ENCODE measurements at places on chromosomes 12 and 14.

DNA sequence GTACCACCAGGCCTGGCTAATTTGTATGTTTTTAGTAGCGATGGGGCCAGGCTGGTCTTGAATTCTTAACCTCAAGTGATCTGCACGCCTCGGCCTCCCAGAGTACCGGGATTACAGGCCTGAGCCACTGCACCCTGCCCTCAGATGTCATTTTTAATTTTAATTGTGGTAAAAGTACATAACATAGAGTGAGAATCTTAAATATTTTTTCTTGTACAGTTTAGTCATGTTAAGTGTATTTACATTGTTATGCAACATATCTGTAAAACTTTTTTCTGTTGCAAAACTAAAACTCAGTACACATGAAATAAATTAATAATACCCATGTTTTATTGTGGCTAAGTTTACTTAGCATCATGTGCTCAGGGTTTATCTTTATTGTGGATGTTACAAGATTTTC is 231.4 kb downstream of the ALG10 start:
- DNase-seq, result no peak

DNA sequence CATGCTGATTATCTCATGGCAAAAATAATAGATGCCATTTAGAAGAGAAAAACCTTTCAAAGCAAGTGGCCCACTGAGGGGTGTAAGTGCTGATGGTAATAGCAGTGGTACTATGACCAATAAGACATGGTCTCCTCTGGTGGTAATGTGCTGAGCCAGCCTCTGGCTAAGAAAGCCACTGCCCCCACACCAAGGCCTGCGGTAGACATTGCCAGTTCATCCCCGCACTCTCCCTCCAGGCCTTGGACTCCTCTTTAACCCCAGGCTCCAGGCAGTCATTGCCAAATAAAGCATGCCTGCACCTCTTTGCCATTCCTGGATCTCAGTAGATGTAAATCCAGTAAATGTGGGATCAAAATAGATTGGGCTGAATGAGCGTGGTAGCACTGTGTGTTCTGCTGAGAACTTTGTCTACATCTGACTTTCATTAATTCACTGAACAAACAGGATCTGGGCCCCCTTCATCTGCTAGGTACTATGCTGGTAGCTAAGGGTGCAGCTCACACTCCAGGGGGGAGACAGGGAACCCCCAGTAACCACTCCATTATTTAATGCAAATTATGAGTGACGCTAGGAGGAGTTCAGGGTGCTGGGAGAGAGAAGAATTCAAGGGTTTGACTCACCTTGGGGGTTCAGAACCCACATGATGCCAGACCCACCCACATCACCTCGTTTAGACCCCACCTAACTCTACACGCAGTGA is 89.3 kb downstream of the BCL11B start:
- no peak for DNase-seq

GRCh38 chr12:52215587-52216031 is 17.4 kb upstream of the KRT7 start:
- no peak for DNase-seq

DNA sequence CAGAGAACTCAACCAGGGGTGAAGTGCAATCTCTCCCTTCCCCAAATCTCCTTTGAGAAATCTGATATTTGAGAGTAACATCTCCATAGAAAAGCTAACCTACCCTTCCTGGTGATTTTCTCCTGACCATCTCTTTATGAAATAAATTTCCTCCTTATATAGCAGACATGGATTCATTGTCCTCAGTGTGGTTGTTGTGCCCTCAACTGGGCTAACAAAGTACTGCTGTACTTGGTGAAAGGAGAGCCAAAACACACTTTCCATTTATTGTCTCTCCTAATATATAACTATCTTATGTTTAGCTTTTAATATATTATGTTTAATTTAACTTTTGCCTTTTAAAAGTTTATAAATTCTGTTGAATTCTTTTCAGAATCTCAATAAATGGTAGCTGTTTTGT is 65.1 kb upstream of the SLCO1B1 start:
- DNase-seq, result no peak

- DNase-seq, result no peak
Measured at GRCh38 chr14:75456997-75457335, 29.1 kb downstream of the JDP2 start.

DNA sequence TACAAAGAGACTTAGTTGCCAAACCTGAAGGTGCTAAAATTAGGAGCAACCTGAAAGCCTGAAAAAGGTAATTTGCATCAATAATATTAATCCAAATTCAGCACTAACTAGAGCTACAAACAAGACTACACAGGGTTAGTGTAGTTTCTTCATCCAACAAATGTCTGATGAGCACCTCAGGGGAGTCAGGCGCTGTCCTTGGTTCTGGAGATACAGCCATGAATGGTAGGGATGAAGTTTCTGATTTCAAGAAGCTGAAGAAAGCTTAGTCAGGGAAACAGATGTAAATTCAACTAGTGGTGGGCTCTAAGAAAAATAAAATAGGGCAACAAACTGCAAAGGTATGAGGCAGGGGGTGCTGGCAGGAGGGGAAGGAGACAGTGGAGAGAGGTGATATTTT is 266.3 kb downstream of the GLT1D1 start:
- DNase-seq, result no peak

DNA sequence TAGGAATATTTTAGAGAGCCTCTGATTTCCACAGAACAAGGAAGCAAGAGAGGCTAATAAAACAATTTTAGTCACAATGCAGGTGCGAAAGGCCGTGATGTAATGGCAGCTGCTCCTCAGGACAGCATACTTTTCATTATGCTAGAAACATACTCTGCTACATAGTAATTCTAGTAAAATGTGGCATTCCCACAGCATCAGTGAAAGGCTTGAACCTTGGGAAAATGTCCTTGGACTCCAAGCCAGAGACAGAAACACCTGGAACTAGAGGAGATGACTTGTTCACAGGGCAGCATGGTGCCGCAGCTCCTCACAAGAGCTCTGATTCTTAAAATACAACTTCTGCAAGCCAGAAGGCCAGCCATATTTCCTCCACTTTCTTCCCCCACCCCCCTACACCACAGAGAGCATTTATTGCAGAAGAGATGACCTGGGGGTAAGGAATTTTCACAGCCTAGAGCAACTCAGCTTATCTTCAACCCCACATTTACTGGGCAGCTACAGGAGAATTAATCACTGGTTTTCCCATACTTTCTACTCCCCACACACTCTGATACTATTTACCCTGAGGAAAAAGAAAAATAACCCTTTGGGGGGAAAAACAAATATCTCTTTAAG is 15.8 kb downstream of the ABCC9 start:
- no peak for DNase-seq

DNA sequence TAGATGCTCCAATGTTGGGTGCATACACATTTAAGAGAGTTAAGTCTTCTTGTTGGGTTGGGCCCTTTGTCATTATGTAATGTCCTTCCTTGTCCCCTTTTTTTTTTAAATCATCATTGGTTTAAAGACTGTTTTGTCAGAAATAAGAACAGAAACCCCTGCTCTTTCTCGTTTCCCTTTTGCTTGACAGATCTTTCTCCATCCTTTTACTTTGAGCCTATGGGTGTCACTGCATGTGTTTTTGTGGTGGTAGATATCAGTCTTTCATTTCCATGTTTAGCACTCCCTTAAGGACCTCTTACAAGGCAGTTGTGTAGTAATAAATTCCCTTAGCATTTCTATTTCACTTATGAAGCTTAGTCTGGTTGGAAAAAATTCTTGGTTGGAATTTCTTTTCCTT is 47.4 kb downstream of the RTN1 start:
- no peak for DNase-seq

GRCh38 chr12:50828886-50829285 is 13.8 kb upstream of the TMPRSS12 start:
- DNase-seq, result no peak

DNA sequence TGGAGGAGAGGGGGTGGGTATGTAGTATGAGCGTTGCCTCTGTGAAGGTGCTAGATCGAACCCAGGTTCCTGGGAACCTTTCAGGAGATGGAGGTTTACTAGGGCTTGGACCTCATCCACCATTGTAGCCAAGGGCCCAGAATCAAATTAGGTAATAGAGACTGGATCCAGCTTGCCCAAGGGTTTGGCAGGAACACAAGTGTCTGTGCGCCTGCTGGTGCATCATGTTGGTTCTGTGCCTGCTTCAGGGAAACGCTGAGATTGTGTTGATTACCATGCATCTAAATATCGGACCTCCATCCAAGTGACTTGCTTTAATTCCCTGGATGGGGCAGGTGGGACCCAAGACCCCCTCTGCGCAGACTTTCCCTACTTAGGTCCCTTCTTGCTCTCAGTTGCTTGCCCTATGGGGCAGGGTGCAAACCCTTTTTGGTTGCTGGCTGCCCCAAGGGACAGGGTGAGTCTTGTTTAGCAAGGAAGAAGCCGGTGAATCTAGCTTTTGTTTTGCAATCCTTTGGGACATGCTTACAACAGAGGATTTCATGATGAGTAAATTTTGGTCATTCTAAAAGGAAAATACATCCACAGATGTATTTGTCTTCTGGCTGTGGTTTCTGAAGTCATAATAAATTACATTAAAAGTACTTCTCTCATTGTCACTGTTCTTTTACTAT is 189.8 kb upstream of the PRICKLE1 start:
- DNase-seq, result no peak

Data from stimulated activated CD8-positive, alpha-beta memory T cell treated with anti-CD3 and anti-CD28 coated beads, Interleukin-7, amount 100 ng/mL, for 1 hour (primary cell).